Stimulated activated CD4-positive, alpha-beta T cell treated with anti-CD3 and anti-CD28 coated beads, Interleukin-4, amount 100 ng/mL, for 4 hours (primary cell): ENCODE measurements at places on chromosomes 12 and 14.

DNA sequence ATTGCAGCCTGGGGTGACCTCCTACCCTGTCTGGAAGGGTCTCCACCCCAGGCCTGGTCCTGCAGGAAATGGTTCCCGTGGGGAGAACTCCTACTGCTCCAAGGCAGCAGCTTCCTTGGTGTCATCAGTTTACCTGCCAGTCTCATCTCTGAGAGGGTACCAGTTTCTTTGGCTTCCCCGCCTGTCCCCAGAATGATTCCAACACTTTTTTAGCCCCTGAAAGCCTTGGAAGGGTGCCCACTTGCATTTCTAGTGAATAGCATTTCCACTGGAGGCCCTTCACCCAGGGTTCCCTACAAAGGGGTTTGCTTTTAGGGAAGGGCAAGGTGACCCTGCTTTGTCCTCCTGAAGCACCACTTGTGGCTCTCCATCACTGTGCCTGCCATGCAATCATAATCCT is 284.3 kb downstream of the ZFP36L1 start:
- DNase-seq = no peak

DNA sequence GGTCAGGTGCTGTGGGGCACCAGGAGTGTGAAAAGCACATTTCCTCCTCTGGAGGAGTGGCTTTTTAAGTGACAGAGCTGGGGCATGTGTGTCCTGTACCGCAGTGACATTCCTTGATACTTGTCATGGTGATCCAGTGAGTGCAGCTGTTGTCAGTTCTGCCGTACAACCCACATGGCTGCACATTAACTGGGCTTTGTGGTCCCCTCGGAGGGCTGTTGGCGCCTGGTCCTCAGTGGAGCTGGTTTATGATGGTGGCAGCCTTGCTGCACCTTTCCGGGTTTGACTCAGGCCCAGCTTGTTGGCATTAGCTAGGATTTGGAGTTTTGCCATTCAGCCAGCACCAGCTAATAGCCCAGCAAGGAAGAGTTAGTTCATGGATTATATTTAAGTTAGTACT is 77.0 kb downstream of the SLC25A47 start:
- DNase-seq = no peak

DNA sequence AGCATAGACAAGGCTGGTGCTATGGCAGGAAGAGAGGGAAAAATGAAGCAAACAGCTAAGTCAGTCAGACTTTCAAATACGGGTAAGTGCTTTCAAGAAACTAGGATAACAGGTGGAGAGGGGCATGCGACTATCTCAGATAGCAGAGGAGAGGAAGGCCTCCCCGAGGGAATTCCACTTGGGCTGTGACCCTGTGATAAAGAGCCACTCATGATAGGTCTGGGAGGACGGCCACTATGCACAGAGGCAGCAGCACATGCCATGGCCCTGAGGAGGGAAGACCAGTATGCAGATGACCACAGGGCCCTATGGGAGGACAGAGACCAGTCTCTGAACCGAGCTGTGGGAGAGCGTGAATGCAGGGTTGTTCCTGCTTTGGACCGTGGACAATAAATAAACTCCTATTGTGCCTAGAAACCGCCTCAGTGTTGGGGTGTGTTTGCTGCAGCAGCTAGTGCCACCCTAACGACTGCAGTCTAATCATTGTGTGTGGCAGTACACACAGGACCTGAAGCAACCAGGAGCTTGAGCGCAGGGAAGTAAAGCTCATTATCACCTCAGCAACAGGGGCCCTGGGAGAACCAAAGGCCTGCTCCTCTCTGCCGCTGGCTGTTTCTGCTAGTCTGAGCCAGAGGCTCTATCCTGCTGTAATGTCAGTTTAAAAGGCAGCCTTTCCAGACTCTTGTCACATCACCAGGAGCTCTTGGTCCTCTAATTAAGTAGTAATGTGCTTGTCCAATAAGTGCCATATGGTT is 119.1 kb downstream of the CACNA1C start:
- no peak for DNase-seq

DNA sequence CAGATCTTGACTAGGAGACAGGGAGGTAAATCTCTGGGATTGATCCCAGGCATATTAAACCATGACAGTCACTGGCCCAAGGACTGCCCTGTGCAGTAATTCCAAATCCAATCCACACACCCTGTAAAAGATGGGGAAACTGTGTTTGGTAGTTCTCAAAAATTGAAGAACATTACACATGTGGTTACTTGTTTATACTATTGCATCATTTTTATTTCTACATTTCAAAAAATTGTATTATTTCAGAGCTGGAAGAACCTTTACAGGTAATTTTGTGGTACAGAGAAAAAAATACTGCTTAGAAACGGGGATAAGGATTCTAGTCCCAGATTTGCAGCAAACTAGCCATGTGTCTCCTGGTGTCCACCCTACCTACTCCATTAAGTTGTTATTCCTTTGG is 400.5 kb downstream of the LRIG3 start:
- DNase-seq = no peak

- no peak for DNase-seq
These were observed 5.7 kb upstream of the SLC38A4 start for GRCh38 chr12:46831335-46832129.

DNA sequence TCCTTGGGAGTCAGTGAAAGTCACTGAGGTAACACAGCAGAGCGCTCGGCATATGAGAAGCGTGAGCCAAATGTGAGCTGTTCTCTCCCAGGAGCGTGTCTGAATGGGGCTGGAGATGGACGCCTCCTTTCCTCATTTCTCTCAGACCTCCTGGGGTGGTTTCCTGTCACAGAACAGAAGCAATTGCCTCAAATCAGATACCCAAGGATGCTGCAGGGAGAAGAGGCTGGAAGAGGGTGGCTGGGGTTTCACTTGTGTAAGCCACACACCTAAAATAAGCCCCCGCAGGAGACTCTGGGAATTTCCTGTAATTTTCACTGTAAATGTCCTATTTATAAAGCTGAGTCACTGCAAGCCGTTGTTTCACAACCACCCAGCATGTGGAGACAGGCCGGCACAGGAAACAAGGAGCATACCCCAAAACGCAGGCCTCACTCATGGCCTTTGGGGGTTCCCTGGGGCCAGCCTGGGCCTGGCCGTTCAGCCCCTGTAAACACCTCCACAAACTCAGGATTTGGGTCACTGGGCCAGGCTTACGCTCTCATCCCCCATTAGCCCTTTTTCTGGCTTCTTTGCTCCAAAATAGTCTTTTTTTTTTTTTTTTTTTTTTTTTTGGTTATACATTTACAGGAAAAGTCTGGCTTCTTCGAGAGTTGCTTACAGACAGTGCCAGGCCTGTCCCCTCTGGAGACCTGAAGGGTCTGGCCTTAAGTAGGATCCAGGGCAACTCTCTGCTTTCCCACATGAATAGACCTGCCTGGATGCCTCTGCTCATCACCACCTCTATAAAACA is 55.3 kb downstream of the VCPKMT start:
- no peak for DNase-seq

DNA sequence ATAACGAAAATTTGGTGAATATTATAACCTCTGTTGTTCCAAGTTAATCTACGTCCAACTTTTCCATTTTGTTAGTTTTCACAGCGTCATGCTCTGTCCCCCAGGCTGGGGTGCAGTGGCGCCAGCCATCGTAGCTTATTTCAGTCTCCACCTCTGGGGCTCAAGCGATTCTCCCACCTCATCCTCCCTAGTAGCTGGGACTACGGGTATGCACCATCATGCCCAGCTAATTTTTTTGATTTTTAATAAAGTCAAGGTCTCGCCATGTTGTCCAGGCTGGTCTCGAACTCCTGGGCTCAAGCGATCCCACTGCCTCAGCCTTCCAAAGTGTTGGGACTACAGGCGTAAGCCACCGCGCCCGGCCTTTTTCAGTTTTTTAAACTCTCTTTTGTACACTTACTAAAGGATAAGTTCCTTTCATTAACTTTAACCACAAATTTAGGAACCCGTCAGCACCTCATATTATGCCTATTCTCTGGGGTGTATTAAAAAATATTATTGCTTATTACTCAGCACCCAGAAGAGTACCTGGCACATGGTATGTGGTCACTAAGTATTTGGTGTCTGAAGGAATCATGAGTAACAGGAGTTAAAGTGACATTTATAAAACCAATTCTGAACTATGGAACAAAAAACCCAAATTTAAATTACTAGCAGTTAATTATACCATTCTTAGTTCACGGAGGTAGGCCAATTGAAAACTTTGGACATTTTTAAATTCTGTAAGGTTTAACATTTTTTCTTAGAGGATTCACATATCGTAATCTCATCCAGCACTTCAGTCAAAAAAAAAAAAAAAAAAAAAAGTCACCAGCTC is 925 bp upstream of the MIPOL1 start:
- DNase-seq = no peak

DNA sequence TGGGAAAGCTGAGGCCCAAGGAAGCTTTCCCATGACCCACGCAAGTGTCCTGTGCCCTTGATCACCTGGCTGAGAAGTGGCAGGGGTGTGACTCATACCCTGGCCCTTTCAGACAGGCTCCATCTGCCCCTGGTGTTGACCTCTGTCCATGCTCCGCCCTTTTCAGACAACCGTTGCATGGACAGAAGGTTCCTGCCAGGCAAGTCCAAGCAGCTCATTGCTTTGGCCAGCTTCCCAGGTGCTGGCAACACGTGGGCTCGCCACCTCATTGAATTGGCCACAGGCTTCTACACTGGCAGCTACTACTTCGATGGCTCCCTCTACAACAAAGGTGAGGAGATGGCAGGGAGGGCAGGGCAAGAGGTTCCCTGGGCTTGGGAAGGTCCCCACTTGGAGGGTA is 103.5 kb downstream of the WSCD2 start:
- DNase-seq = no peak
